Renal cortex interstitium (tissue), 15 donors: ENCODE measurements at places on chromosomes 16 and 17. TPM values are rescaled to one million over a fixed set of nuclear protein-coding genes. Genes with fewer than 3 reads are reported as not detected.

GRCh38 chr16:72406390-72406789 is 234.4 kb upstream of the PMFBP1 start:
- DNase-seq: no peak

- DNase-seq: no peak
Observed at GRCh38 chr16:57405097-57405496, 530 bp downstream of the CCL17 start.

DNA sequence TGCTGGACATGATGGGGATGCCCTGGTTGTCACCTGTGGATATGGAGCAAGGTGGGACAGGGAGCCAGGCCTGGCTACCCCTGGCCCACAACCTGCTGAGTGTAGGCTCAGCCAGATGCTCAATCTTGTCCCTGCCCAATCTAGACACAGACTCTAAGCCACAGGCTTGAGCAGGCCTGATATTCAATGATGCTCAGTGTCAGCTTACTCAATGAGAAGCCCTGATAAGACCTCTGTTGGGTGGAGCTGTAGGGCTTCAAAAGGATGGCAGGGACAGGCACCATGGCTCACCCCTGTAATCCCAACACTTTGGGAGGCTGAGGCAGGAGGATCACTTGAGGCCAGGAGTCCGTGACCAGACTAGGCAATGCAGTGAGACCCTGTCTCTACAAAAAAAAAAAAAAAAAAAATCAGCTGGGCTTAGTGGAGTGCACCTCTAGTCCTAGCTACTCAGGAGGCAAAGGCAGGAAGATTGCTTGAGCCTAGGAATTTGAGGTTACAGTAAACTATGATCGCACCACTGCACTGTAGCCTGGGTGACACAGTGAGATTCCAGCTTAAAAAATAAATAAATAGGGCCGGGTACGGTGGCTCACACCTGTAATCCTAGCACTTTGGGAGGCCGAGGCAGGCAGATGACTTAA is 3.4 kb downstream of the LCAT start:
- DNase-seq: no peak

DNA sequence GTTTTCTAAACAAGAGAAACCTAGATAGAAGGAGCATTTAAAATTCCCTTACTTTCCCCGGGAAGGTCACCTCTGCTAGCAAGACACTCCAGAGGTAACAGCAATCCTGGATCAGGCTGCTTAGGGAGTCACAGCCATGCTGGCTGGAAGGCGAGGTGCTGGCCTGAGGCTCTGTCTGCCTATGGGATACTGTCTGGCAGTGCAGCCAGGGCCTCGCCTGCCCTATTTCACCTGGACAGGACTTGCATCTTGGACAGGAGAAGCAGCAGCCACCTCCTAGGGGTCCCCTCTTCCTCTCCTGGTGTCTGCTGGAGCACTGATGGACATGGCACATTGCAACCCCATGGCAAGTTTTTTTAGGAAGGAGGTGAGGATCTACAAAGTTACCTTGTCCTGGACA is 15.1 kb downstream of the FA2H start:
- no peak for DNase-seq

GRCh38 chr17:35981908-35982330 is 622 bp upstream of the CCL16 start:
- no peak for DNase-seq

Gene SLC6A4
- polyA plus RNA-seq: 0.83 TPM

Gene KRT31
- polyA plus RNA-seq: not detected

Gene GFAP
- polyA plus RNA-seq: 0.81 TPM

Gene FGF11
- polyA plus RNA-seq: 8.0 TPM
